ENCODE measurements at places on chromosomes 16 and 17.
A peak's percentile ranks its signal among the peaks of the same experiment; 100 is the strongest.

GRCh38 chr16:52076801-52077201, 470.1 kb downstream of the TOX3 start:
- no peak for DNase-seq

DNA sequence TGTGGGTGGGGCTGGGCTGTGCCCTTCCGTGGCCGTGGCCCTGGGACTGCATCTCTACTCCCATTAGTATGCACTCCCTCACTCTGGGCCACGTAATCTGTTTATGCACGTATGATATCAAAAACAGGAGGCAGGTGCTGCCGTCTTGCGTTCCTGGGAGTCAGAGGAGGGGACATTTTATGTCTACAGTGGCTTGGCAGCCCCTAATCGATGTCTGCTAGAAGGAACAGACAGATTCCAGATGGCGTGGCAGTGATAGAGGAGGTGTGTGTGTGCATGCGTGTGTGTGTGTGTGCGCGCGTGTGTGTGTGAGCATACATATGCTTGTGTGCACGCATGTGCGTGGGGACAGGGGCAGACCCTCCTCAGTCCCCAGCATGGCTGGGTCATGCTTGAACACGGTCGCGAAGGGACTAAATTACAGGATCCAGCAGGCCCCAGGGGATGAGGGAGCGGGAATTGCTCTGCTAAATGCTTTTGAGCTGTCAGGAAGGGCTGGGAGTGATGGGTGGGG, 44.7 kb downstream of the SREBF1 start:
- DNase-seq, result no peak

DNA sequence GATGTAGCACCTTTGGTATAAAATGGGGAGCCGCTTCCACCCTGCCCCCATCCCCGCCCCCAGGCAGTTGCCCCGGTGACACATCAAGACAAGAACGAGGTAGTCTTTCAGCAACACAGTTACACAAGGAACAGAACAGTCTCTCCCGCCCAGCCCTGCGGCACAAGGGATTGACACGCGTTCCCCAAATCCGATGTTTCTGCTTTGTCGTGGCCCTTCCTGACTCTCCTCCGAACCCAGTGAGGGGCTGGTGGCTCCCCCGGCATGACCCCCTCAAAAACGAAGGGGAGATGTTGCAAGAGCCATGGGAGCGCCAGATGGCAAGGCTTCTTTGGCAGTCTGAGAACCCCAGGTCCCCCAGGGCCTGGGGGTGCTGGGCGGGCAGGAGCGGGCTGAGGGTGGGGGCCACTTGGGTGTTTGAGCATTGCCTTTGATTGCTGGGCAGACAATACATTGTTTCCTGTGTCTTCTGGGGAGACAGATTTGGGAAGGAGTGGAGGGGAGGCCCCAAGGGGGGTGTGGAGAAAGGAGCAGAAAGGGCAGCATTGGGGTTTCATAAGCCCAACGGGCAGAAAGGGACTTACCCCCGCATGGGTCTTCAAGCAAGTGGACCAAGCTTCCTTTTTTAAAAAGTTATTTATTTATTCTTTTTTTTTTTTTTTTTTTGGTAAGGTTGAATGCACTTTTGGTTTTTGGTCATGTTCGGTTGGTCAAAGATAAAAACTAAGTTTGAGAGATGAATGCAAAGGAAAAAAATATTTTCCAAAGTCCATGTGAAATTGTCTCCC, 16.6 kb downstream of the COL1A1 start:
- no peak for DNase-seq

DNA sequence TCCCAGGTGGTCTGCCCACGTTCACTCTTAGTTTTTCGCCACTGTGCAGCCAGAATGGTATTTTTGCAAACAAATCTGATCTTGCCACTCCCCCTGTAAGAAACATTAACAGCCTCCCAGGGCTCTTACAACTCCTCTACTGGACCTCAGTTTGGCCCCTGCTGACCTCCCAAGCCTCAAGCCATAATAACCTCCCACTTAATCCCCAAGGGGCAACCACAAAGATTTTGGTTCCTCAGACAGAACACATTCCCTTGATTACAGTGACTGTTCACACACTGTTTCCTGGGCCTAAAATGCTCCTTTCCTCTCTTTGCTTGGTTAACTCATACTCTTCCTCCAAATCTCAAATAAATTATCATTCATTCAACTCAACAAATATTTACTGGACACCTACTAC, 21.5 kb upstream of the CD300E start:
- no peak for DNase-seq

DNA sequence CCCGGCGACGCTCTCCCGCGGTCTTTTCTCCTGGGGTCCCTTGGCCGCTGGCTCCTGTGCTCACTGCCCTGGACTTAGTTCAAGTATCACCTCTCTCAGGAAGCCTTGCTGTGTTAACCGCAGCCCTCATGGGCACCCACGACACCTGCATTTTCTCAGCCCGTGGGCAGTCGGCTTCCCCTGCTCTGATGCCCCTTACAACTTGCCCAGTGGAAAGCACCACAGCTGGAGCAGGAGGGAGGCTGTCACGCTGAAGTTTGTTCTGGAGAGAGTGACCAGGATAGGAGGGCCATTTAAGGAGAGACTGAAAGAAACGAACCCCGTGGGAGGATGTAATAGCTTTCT, 395 bp downstream of the STXBP4 start:
- peak; percentile 50 for DNase-seq

DNA sequence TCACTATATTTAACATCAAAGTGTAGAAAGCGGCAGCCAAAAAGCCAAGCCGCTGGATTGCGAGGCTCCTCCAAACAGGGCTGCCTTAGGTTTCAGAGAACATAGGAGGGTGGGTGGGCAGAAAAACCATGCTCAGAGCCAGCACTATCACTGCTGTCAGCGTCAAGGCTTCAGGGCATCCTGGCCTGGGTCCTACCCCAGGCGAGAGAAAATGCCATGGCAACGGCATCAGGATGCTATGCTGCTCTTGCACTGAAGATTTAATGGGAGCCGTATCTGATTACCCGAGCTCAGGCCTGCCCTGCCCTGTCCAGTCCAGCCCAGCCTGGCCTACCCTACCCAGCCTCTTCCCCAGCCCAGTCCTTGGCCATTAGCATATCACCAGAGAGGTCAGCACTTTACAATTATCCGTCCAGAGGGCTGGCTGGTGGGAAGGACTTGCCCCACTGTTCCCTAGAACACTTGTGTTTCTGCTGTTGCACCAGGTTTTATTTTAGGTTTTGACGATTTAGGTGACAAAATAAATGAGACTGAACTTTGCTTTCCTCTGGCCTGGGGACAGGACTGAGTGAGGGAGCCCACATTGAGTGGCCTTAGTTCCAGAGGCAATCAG, 61.1 kb downstream of the TOM1L2 start:
- DNase-seq, result no peak

DNA sequence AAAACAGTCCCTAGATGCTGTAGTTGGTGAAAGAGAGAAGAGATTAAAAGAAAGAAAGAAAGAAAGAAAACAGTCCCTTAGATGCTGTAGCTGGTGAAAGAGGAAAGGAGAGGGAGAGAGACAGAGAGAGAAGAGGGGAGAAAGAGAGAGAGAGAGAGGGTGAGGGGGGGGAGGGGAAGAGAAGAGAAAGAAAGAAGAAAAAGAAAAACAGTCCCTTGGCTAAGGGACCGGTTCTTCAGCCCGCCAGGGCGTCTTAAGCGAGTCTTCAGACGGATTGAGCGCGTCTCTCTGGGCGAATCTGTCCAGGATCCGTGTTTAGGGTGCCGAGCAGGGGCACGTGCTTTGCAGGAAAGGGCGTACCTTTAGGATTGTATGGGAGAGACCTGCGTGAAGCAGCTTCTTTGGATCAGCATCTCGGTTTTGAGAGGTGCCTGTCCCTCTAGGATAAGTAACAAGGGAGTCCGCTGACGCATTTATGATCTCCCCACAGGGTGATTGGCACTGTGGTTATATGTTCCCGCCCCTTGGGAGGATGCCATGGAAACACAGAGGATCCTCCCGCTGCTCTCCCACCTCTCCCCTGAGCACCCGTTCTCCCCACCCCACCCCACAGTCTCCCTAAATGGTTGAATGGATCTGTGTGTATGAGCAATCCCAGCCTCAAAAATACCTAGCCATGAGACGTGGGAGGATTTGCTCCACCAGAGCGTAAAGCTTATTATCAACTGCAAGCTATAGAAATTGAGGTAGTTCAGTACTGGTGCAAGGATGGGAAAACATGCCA, 16.7 kb downstream of the GNGT2 start:
- peak; percentile 79 for DNase-seq

GRCh38 chr17:49935526-49936210, 33.3 kb upstream of the DLX4 start:
- DNase-seq, result no peak

- no peak for DNase-seq
Observed at GRCh38 chr16:85148931-85149330, 36.7 kb upstream of the CIBAR2 start.

DNA sequence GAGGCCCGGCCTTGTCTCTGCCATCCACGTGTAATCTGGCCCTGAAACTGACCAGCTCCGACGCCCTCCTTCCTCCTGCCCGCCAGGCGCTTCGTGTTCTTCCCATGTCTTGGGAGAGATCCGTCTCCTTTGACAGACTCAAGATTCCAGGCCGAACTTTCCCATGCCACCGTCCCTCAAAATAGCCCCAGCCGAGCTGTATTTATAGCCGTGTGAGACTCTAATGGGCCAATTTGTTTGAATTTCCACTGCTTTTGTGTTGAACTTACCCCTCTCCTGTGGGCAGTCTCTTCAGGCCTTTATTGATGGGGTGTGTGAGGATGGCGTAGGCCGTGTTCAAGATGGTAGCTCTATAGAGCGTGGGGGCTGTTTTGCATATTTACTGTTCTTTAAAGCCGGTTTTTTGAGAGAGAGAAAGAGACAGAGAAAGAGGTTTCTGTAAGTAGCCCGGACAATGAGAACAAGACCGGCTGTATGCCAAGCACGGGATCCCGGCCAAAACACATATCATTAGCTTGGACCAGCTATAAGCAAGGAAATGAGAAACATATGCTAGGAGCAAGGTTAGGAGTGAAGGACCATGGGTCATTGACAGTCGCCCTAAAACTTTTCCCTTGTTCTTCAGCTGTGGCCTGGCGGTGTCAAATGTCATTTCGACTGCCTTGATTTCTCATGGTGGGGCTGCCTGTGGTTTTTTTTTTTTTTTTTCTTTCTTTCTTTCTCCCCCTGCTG, 124.5 kb upstream of the ZFHX3 start:
- peak; percentile 75 for DNase-seq

GRCh38 chr16:52312716-52313115, 234.2 kb downstream of the TOX3 start:
- no peak for DNase-seq

DNA sequence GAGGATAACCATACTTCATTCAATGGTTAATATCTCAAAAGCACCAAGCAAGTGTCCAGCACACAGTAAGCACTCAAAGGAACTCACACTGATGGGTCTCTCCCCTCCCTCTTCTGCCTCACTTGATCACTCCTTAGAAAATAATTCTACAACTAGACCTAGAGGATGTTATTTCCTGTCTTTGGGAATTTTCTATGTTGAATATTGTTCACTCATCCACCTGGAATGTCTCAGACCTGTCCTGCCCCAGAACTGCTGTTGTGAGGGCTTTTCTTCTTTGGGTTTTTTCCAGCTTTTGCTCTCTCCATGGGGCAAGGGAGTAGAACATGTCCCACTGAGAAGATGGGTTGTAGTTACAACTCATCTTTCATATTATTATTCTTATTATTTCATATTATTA, 25.3 kb downstream of the NXPH3 start:
- DNase-seq, result no peak

DNA sequence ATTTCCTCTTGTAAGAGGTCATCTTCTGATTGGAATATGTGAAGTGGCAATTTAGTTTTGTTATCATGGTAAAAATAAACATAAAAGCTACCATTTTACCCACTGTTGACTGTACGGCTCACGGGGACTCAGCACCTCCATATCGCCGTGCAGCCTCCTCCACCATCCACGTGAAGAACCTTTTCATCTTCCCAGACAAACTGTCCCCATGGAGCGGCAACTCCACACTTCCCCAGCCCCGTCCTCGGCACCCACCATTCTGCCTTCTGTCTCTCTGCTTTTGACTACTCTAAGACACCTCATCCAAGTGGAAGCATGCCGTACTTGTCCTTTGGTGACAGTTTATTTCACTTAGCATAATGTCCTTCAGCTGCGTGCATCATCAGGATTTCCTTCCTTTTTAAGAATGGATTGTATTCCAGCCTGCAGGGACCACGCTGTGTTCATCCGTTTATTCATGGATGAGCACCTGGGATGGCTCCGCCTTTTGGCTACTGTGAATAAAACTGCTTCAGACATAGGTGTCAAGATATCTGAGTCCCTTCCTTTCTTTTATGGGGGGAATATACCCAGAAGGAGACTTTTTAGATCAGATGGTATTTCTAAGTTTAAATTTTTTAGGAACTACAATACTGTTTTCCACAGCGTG, 14.3 kb downstream of the FBXO31 start:
- no peak for DNase-seq

DNA sequence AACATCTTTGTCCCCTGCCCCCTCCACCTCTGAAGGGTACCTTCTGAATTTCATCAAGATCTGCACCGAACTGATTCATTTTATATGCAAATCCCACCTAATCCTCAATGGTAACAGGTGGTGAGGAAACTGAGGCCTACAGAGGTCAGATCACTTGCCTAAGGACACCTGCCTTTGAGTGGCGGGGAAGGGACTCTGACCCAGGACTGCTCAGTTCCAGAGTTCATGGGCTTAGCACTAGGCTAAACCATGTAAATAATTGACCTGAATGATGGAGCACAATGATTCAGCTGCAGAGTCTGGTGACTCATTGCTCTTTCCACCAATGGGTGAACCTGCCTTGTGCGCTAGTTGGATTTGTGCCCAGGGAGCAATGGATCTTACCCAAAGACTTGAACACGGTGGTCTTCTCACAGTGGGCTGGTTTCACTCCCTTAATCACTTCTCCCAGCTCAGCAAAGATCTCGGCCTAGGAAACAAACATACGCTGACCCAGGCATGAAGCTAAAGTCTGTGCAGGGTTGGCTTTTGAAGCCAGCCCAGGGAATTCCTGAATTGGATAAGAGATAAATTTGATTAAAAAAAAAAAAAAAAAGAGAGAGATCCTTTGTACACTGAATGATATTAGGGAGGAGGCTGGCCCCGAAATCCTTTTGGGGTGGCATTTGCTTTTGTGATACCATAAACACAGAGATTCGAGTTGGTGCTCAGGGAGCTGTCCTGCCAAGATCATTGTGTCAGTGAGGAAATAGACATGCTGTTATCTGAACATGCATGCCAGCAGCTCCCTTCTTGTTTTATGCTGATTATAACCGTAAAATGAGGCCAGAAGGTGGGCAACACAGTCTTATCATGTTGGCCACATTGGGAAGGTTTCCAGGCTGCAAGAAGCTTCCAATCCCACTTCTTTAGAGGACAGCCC, 17.0 kb downstream of the CRYM start:
- DNase-seq, result peak; percentile 48

GRCh38 chr16:23949630-23950290, 114.0 kb downstream of the PRKCB start:
- DNase-seq, result no peak

DNA sequence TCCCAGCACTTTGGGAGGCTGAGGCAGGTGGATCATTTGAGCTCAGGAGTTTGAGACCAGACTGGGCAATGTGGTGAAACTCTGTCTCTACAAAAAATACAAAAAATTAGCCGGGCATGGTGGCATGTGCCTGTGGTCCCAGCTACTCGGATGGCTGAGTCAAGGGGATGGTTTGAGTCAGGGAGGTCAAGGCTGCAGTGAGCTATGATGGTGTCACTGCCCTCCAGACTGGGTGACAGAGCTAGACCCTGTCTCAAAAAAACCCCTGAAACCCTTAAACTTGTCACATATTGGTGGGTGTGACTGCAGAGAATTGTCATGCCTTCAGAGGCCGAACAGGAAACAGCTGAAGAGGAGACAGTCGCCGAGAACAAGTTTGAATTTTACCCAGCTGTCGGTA, 13.4 kb downstream of the RPTOR start:
- DNase-seq, result no peak

GRCh38 chr16:85284141-85284817, 172.0 kb upstream of the CIBAR2 start:
- DNase-seq, result no peak

- peak; percentile 79 for DNase-seq
Observed at GRCh38 chr16:1923299-1924034, 5.3 kb upstream of the HS3ST6 start.
